ENCODE measurements at places on chromosomes 16 and 17.
A peak's percentile ranks its signal among the peaks of the same experiment; 100 is the strongest.

DNA sequence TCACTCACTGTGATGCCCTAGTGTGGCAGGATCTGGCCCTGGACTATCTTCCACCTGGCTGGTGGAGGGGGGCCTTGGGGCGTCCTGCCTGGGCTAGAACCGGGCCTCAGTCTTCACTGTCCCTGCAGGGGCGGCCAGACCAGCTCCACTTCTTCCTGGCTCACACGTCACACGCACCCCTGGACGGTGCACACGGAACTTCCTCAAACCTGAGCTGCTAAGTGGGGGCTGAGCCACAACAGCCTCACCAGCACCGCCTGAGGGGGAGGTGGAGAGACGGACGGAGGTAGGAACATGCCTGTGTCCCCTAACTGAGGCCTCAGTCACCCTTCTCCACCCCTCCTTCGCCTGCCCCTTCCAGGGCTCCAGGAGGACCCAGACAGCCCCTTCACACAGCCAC lies 36.6 kb downstream of the TIMM22 start:
- DNase-seq = no peak

- no peak for DNase-seq
Measured at GRCh38 chr16:82331974-82332750, 162.1 kb upstream of the MPHOSPH6 start.

GRCh38 chr17:79951361-79952264 lies 84.1 kb downstream of the TBC1D16 start:
- DNase-seq = no peak

GRCh38 chr16:85611444-85612190 lies 1.5 kb upstream of the GSE1 start:
- peak; percentile 49 for DNase-seq

GRCh38 chr16:79334127-79334526 lies 266.4 kb downstream of the MAF start:
- DNase-seq = peak; percentile 30

DNA sequence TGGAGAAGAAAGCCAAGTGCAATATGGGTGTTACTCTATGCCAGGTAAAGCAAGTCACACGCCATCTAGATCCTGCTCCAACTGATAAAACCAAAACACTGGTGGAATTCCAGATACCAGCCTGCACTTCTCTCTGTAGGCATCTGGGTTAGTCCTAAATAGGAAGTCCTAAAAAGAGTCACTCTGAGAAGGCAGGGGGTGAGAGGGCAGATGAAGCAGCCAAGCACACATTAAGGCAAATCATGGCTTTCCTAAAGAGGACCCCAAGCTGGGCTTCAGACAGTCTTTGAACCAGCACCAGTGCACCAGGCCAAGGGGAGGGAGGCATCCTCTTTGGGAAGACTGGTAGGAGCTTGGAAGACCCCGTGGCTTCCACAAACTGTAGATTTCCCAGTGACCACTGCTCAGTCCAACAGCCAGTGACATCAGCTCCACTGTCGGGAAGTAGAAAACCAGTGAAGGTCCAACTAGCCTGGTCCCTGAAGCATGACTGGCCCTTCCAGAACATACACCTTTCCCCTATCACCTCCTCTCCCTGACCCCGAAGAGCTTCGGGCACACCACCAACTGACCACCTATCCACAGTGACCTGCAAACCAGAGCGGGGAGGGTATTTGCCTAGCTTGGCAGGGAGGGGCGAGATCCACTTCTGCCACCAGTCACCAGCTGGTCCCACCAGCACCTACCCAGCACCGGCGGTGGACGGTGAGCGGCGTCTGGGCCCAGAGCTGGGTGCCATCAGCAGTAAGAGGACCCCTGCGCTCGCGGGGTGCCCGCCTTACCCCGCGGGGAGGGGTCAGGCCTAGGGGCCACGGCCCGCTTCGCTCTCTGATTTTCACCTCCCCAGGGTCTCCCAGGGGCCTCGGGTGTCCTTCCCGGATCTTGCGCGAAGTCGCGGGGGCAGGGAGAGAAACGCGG lies 1.0 kb downstream of the LITAF start:
- no peak for DNase-seq

- no peak for DNase-seq
Measured at GRCh38 chr16:2867661-2867986, 9.7 kb upstream of the PRSS22 start.

GRCh38 chr16:7272567-7273158 lies 60.0 kb upstream of the RBFOX1 start:
- DNase-seq = no peak

DNA sequence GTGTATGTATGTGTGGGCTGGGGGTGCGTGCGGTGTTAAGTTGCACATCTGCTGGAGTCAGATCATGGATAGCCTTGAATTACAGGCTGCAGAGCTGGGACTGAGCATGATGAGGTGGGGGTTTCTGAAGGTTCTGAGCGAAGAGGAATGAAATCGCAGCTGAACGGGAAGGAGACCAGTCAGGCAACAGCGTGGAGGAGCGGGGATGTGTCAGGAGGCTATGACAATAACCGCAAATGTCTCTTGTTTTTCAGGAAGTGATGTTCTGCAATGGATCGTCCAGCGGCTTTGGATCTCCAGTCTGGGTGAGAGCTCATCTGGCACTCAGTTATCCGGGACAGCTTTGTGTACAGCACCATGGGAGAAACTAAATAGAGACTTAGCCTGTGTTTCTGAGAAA lies 20.9 kb downstream of the RGS9 start:
- DNase-seq = no peak

DNA sequence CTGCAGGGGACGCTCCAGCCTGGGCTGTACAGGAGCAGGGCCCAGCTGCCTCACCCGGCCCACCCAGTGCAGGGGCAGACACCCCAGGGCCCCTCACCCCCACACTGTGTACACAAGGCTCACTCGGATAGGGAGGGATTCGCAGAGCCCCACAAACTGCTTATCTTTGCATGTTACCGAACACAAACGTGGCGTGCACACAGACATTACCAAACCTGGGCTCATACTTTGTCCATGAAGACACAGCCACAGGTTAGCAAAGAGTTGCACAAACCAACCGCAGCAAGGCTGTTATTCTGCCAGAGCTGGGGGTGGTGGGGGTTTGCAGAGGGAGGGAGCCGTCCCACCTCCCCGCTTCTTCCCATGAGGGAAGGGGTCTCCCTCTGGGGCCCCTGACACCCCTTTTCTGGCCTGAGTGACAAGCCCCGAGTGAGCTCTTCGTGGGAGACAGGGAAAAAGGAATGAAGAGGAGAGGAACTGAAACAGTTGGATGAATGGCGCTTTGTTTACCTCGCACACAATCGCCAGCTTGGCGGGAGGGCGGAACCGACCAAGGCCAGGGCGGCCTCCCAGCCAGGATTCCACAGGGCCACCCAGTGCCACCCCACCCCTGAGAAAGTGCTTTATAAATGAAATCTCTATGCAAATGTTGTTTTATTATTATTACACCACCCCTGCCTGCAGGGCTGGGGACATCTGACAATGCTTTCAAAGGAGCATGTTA lies 434 bp upstream of the CPSF4L start:
- DNase-seq = no peak

- DNase-seq = no peak
Measured at GRCh38 chr17:79936641-79937381, 97.6 kb upstream of the CBX4 start.

- DNase-seq = no peak
Measured at GRCh38 chr17:14118951-14119350, 49.6 kb downstream of the COX10 start.

GRCh38 chr17:76492989-76493501 lies 8.2 kb downstream of the RHBDF2 start:
- peak; percentile 57 for DNase-seq

DNA sequence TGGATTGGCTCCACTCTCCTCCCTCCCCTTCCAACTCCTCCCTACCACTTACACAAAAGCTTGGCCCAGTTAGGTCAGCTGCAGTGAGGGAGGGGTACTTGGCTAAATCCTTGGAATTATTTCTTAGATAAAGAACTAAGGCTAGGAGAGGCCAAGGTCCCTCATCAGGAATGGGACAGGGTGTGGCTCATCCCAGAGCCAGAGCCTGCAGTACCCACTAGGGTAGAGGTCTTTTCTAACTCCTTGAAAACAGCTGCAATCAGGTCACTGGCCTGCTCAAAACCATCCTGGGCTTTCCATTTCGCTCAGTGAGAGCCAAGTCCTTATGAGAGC lies 1.9 kb upstream of the SLC46A1 start:
- no peak for DNase-seq

- no peak for DNase-seq
Measured at GRCh38 chr16:25841761-25842160, 150.0 kb downstream of the HS3ST4 start.

GRCh38 chr16:86982912-86983311 lies 334.3 kb downstream of the C16orf95 start:
- DNase-seq = no peak

DNA sequence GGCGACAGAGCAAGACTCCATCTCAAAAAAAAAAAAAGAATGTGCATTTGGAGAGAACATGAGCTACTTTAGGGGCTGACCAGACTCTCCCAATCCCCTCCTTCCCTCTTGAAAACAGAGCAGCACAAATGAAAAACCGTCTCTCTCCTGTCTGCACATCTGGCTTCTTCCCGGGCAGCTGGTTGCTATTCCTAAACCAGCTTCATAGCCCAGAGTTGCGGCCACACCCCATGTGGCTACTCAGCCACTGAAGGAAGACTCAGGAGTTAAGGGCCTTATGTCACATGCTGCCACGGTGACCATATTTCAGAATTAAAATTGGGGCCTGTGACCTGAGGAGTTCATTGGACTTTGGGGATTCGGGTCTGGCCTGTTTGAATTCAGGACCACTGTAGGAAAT lies 48.3 kb downstream of the KATNIP start:
- no peak for DNase-seq

DNA sequence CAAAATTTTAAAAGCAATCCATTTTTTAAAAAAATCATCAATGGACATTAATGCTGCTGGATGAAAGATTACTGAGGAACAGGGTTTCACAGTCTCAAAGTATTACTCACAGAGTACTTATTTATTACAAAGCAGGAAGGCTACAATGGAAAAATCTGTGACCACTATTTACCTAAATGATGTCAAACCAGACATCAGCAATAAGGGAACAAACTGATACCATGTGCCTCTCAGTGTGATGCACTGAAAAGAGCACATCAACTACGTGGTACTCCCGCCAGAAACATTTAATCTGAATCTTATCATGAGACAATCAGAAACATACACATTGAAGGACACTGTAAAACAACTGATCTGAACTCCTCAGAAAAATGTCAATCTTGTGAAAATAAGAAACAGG lies 124.2 kb downstream of the PARN start:
- no peak for DNase-seq

DNA sequence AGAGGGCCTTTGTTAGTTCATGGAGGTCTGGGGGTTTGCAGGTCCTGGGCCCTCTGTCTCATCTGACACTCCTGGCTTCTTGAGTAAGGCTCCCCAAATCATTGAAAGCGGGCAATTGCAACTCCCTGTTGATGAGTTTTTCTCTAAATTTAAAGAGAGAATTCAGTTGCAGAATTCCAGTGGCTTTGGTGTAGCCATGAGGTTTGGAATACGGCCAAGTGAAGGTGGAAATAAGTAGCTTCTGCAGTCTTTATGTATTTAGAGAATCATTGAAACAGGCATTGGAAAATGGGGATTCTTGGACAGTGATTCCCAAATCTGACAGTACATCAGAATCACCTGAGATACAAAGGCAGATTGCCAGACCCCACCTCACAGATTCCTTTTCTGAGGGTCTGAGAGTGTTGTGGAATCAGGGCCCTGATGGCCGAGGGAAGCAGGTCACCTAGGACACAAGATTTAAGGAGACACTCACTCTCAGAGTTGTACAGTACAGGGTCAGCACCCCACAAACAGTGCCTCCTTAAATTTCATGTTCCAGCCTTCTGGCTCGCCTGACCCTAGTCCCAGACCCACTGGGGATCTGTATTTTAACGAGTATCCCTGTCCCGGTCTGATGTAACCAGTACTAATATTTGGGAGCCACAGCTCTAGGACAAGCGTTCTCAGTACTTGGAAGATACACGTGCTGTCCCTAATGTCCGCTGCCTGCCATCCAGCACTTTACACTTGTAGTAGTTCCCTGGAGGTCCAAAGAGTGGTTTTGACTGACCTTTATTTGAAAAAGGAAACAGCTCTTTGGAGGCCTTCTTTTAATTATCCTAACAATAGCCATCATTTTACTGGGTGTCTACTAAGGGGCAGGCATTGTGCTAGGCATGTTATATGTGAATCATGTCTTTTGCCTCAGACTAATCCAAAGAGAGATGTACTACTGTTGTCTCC lies 37.8 kb downstream of the YPEL2 start:
- no peak for DNase-seq

- DNase-seq = no peak
Measured at GRCh38 chr17:42845556-42845917, 1.2 kb downstream of the AOC2 start.

All from CD4-positive, alpha-beta T cell treated with Interleukin-12 subunit alpha and Interleukin-12 subunit beta, for 1 hour (primary cell).